ENCODE measurements at places on chromosomes 3 and 15. TPM values are rescaled to one million over a fixed set of nuclear protein-coding genes. Genes with fewer than 3 reads are reported as not detected.

HGD gene
- 0.07 TPM for polyA plus RNA-seq

BCHE gene
- 8.4 TPM for polyA plus RNA-seq

BAHD1 gene
- polyA plus RNA-seq = 11.6 TPM

ATP8B4 gene
- 3.0 TPM for polyA plus RNA-seq

MAPKAPK3 gene
- 181 TPM for polyA plus RNA-seq

PAK6 gene
- 13.0 TPM for polyA plus RNA-seq

DPPA2 gene
- polyA plus RNA-seq = not detected

SLC22A13 gene
- polyA plus RNA-seq = 0.09 TPM

TM4SF1 gene
- polyA plus RNA-seq = 130 TPM

THBS1 gene
- polyA plus RNA-seq = 38.8 TPM

ATG3 gene
- polyA plus RNA-seq = 36.5 TPM

GRIP2 gene
- polyA plus RNA-seq = 9.9 TPM

CYP1A1 gene
- polyA plus RNA-seq = 0.59 TPM

OXTR gene
- 0.11 TPM for polyA plus RNA-seq

REC114 gene
- polyA plus RNA-seq = 2.6 TPM

RTP3 gene
- not detected for polyA plus RNA-seq

NBEAL2 gene
- 13.7 TPM for polyA plus RNA-seq

SLC6A1 gene
- 3.0 TPM for polyA plus RNA-seq

DNAH12 gene
- polyA plus RNA-seq = 0.09 TPM

ARGFX gene
- polyA plus RNA-seq = not detected

LMCD1 gene
- 43.4 TPM for polyA plus RNA-seq

C3orf20 gene
- polyA plus RNA-seq = 0.02 TPM

DHX36 gene
- 31.6 TPM for polyA plus RNA-seq

PLD1 gene
- polyA plus RNA-seq = 17.0 TPM

CHRM5 gene
- polyA plus RNA-seq = not detected

SPTBN5 gene
- polyA plus RNA-seq = 2.3 TPM

SLC38A3 gene
- 5.4 TPM for polyA plus RNA-seq

CSK gene
- 44.3 TPM for polyA plus RNA-seq

MGLL gene
- polyA plus RNA-seq = 64.9 TPM

Measured in right cardiac atrium (tissue), 5 donors.